Activated CD4-positive, alpha-beta T cell treated with anti-CD3 and anti-CD28 coated beads, Interleukin-2, amount 10 ng/mL, durations not matched to agents 7 days and 5 days (primary cell): ENCODE measurements at places on chromosomes 3 and 15. TPM values are rescaled to one million over a fixed set of nuclear protein-coding genes. Genes with fewer than 3 reads are reported as not detected.

GRCh38 chr15:29819979-29820378 is 2.3 kb downstream of the TJP1 start:
- DNase-seq: no peak

GRCh38 chr3:126127904-126128303 is 44.0 kb upstream of the SLC41A3 start:
- DNase-seq: no peak

- no peak for DNase-seq
Observed at GRCh38 chr3:59607656-59608055, 557.8 kb upstream of the CFAP20DC start.

- no peak for DNase-seq
Observed at GRCh38 chr3:141478139-141478538, 8.7 kb upstream of the RASA2 start.

DNA sequence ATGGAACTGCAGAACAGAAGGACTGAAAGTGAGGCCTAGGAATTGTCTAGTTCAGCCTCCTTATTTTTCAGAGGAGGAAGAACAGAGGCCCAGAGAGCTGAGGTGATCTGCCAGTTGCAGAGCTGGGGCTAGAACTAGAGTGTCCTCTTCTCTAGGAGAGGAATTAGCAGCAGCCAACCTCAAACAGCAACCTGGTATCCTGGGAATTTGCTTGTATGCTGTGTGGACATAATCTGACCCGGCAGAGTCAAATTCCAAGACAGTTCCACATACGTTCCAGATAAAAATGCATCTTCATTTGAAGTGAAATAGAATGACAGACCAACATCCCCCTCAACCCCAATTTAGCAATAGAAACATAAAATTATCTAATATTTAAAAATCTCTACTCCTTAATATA is 13.5 kb upstream of the TSC22D2 start:
- DNase-seq: no peak

- no peak for DNase-seq
Observed at GRCh38 chr15:40038275-40038637, 725 bp downstream of the SRP14 start.

DNA sequence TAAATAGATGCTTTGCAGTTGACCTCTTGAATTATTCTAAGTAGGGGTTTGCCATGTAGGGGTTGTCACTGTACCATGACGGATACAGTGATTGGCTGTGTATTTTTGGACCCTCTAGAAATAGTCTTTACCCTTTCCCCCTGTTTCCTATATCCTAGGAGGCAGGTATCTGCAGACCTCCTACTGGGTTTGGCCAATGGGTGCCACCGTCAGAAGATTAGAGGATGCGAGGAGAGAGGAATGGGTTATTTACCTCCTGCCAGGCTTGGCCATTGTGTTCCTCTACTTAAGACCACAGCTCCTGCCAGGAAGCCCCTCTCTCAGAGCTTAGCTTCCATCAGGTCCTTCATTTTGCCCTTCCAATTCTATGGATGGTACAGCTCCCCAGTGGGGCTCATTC is 40.2 kb upstream of the CLRN1 start:
- DNase-seq: no peak

DNA sequence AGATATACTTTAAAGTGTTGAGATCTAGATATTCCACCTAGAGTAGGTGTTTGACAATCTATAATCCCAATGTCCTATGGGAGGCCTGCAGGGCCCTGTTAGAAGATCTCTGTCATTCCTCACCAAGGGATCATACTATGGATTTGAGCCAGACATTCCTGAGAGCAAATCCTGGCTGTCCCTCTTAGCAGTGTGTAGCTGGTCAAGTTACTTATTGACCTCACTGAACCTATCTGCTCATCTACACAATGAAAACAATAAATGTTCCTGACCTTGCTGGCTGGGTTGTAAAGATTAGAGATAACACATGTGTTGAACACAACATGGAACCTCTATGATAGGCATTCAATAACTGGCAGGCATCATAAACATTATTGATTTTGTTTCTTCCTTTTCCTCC is 265.6 kb upstream of the ATP11B start:
- no peak for DNase-seq

GRCh38 chr3:4736284-4736861 is 242.9 kb upstream of the BHLHE40 start:
- no peak for DNase-seq

- no peak for DNase-seq
Observed at GRCh38 chr3:8937064-8938020, 25.9 kb downstream of the RAD18 start.

- DNase-seq: no peak
Observed at GRCh38 chr3:33718595-33718907, 497 bp upstream of the CLASP2 start.

DNA sequence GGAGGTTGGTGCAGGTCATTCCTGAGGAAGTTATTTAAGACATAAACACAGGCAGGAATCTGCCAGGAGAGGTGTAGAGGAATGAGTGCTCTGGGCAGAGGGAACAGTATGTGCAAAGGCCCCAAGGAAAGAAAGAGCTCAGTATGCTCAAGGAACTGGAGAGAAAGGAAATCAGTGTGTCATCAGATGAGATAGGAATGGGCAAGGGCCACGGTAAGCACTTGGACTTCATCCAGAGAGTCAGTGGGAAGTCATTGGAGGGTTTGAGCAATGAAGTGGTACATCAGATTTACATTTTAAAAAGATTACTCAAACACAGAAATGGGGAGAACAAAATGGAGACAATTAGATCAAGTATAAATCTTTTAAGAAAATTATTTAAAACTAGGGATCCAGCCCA is 272.2 kb downstream of the ADAMTSL3 start:
- no peak for DNase-seq

DNA sequence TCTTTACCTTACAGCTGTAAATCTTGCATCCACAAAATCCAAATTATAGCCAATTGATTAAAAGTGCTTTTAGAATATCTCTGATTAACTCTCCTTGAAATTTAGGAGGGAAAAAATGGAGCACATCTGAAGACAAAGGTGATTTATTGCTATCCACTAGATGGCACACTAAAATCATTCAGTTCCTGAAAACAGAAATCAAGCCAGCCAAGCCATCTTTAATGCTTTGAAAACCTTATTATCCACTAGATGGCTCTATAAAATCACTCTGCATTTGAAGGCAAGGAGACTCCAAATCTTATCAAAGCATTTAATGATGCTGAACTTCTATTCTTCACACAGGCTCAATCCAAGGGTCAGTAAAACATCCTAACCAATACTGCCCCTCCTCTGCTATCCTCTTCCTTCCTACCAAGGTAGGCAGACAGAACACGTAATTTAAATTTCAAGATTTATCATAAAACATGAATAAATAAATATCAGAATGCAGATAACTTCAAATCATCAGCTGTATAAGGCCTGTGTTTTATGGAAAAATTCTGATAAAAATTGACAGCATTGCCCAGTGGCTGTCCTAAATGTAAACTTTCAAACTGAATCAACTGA is 48.4 kb downstream of the GOLIM4 start:
- peak; percentile 37 for DNase-seq

DNA sequence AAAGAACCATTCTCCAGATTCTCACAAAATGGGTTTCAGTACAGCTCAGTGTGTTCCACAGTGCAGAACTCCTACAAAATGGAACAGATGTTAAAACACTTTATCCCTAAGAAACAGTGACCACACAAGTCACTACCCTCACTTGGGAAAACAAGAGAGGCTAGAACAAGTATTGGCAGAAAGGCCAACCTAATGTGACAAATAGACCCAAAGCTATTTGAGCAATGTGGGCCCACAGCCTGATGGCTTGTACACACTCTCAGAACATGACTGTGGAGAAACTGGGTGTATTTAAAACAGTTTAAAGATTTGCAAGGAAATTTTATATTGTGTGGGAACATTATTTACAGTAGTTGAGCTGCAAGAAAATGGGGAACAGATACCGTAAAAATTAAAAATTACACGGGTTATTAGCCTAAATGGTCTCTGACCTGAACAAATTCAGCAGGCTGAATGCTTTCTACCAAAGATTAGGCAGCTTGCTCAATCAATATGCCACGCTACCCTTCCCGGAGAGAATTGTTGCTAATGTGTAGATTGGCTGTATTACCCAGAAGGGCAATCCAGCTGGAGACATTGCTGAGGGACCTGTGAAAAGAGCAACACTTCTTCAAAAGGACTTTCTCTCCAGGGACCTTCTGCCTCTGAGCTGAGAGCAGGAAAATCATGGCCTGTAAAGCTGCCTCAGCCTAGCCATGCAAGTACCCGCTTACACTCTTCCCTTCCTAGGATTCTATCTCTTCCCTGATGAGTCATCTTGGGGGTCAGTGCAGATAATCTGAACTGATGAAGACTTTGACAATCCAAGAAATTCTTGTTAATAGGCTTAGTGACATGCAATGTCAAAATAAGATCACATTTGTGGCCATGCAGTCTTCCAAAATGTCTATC is 97.1 kb downstream of the STRIT1 start:
- DNase-seq: no peak

DNA sequence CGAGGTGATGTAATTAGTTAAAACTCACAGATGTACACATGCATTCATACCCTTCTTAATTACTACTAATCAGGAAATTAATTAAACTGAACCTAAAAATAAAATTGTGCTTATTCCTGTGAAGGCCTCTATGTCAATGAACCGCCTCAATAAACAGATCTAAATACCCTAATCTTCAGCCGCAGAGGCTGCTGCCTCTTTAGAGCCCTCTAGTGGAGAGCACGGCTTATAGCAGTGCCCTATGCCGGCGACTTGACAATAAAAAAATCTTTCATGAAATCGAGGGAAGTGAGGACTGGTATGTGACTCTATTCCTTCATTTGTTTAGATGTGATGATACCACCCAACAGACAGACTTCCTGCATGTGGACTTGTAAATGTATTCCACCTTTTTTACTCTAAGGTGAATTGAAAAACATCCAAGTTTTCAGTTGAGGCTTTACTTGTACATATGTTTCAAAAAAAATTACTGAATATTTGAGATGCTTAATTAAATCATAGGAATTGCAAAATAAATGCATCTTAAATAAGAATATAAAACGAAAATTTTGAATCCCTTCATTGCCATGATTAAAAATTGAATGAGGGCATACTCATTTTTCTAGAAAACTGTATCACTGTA is 8.3 kb upstream of the EPHA3 start:
- DNase-seq: peak; percentile 54

DNA sequence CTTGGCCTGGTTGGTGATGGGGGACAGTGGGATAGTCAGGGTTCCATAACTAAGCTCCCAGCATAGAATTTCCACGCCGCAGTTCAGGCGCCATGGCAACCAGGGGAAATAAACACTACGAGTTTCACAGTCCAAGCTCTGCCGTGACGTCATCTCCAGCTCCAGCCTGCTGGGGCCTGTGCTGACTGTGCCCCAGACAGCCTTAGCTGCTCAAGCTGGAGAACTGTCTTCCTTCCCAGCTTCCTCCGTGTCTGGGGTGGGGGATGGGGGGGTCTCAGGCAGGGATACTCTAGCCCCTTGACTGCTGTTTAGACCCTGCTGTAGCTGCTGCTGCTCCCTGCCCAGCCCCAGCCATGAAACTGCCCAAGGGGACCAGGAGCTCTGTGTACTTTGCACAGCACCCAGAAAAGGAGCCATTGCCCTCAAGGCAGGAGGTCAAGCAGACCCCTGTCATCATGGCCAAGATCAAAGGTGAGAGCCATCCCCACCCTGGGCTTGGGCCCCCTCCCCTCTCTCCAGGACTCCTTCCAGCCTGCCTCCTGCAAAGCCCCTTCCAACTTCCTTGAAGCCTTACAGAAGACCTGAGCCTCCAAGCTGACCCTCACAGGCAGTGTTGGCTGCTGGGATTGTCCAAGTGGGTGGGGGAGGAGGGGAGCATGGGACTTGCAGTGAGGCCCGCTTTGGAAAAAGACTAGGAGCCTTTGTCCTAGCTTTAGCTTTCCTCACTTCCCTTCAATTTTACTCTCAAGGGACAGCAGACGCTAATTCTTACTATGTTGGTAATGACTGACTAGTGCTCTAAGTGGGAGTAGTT is 11.4 kb upstream of the CSPG4 start:
- DNase-seq: peak; percentile 42

DNA sequence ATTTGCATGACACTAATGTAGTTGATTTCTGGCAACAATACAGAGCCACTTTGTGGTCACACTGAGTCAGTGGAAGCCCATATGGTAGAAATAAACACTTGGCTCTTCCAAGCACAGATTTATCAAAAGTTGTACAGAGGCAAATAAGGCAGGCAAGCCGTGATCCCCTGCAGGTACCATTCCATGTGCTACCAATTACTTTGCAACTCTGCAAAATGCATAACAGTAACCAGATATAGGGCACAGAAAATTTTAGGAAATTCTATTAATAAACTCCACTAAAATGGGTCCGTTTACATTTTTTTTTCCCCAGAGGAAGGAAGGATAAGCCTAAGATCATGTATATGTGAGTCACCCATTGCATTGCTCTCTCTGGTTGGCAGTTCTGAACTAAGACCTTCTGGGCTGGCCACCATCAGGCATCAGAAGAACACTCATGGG is 103.1 kb upstream of the PTX3 start:
- DNase-seq: no peak

DNA sequence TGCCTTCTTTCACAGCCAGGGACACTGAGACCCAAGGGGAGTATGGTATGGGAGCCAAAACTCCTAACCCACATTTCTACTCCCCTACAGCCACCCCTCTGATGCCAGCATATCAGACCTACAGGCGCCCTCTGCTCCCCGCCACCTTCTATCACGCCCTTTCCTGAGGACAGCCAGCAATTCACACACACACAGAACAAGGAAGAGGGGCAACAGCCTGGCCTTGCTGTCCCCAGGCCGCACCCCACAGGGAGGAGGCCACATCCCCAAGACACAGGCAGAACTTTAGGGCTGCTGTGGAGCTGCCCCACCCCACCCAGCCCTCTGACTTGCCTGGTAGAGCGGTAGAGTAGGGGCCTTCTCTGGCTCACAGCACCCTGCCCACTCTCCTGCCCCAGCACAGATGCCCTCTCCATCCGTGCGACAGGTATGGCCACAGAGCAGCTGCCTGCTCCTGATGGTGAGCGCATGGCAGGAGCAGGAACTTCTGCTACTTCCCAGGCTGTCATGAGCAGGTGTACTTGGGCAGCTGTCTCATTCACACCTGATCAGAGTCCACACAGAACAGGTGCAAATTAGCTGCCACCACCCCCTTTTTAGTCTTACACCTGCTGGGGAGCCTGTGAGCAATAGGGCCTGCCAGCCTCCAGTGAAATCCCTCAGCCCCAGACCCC is 33.4 kb downstream of the CCDC33 start:
- no peak for DNase-seq

DNA sequence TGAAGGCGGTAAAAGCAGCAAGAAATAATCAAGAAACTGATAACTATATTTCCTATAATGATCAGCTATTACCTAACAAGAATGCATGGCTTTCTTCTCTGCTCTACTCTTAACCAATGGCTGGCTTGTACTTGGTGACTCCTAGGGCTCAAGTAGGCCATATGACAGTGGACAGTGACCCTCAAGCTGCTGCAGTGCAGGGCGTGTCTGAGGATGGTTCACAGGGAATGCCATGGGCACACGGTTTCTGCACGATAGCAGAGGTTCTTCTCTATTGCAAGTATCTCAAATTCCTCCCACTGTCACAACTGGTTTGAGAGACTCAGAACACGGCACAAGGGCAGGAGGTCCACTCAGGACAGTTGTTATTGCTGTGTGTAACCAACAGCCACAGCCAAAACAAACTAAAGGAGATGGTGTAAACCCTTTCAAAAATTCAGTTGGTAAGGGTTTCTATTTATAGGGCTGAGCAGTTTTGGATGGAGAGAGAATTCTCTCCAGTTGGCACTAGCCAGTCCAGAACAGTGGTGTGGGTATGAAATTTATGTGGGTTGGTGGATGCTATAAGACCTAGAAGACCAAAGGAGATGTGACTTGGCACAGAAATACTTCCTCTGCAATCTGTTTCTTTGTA is 103.2 kb upstream of the ST8SIA2 start:
- no peak for DNase-seq

Gene INSYN1
- total RNA-seq: not detected

Gene PDZRN3
- not detected for total RNA-seq

Gene HCLS1
- 339 TPM for total RNA-seq

Gene SCG5
- 3.7 TPM for total RNA-seq

Gene TMOD2
- 12.8 TPM for total RNA-seq
